ENCODE measurements at places on chromosomes 5 and 9.

GRCh38 chr5:40486437-40487275 lies 193.1 kb upstream of the PTGER4 start:
- DNase-seq, result peak; percentile 97

GRCh38 chr9:87567001-87567400 lies 69.3 kb downstream of the DAPK1 start:
- no peak for DNase-seq

DNA sequence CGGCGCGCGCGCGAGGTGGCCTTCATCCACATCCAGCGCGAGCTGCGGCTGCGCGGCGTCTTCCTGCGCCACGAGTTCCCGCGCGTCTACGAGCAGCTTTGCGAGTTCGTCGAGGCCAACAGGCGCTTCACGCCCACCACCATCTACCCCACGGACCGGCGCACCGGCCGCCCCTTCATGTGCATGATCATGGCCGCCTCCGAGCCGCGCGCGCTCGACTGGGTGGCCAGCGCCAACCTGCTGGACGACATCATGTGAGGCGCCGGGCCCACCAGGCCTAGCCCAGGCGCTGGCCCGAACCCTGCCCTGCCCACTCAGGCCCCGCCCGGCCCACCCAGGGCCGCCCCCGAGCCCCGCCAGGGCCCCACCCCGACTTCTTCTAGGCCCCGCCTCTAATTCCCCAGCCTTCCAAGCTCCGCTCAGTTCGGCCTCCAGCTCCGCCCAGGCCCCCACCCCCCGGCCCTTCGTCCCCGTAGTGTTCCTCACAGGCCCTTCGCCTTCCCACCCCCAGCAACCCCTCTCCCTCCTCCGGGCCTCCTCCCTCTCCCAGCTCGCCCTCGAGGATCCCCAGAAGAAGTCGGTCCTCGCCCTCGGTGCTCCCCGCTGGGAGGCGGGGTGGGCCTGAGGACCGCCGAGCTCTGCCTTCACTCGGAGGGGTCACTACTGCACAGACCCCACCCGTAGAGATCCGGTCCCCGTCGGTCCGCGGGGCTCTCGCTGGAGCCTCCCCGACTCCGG lies 2.0 kb upstream of the PHPT1 start:
- peak; percentile 26 for DNase-seq

- no peak for DNase-seq
Observed at GRCh38 chr9:75885652-75886051, 4.8 kb upstream of the PCSK5 start.

DNA sequence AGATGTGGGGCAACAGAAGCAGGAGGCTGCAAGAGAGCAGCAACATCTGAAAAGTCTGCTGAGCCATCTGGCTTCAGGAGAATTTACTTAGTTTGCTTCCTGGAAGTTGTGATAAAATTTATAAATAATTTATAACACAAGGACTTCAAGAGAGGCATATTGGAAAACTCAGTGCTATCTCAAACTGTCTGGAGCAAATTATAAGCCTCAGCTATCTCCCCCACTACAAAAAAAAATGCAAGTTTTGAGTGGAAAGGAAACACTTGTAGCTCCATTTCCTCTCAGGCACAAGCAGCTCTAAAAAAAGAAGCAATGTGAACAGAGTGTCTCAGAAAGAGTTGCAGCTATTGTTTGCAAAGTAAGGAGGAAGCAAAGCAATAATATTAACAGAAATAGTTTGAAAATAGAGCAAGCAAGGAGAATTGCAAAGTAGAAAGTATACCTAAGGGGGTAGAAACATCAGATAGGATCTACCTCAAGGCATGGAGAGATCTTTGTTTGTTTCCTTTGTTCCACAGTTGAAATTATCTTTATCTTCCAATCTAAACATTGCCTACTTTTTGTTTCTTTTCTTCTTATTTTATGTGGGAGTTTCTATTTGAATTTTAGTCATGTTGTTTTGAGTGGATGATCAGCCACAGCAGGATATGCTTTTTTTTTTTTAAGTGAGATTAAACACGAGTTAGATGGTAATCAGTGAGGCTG lies 55.9 kb upstream of the IL6ST start:
- DNase-seq, result peak; percentile 36

DNA sequence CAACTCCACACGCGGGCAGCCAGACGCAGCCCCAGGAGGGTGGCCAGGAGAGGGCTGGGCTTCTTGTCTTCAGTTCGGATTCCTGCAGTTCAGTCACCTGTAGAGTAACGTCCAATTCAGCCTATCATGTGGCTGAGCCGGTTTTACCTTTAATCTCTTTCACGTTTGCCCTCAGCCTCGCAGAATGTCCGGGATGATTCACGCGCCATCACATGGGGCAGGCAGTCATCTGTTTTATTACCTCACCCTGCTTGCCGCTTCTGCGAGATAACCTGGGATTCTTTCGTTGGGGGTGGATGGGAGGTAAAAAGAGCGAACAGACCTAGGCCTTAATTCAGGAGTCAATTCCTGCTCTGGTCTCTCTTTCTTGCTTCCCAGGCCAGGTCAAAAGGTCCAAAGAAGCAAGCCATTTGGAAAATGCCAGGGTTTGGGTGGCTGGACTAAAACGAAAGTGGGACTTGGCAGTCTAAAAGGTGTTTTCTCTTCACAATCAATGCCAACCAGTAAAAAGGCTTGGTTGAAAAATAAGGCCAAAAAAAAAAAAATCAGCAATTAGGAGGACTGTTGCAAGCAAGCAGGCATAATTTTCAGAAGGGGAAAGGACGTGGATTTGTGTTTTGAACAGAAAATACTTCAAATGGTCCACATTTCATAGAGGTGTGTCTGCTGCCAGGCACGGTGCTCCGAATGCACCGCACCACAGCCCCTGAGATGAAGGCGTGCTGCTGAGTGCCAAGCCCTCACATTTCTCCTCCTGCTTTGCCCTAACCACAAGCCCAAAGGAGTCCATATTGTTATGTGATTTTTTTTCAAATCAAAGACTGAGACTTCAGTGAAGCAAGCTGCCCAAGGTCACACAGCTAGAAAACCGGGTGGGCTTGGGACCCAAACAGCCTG lies 2.8 kb upstream of the WWC1 start:
- no peak for DNase-seq

DNA sequence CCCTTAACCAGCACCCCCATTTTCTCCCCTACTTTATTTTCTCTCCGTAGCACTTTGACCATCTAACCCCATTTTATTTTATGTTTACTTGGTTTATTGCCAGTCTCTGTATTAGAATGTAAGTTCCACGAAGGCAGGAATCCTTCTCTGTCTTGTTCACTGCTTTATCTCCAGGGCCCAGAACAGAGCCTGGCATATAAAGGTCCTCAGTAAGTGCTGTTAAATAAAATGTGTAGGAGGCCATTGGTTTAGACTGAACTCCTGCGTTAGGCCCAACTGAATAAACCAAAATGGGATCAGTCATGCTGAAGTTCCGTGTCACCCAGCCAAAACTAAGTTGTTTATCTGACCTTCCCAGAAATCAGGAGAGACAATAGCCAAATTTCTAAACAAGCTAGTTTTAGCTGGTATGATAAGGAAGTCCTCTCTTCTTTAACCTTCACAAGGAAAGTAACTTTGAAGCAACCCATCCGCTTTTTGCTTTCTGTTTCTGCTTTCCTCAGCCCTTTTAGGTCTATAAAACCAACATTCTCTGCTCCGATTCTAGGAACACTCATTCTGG lies 29.0 kb upstream of the CCNJL start:
- DNase-seq, result no peak

GRCh38 chr5:36720688-36721087 lies 114.3 kb downstream of the SLC1A3 start:
- peak; percentile 22 for DNase-seq

Data from inflammatory macrophage treated with lipopolysaccharide for 4 hours (primary cell).